ENCODE measurements at places on chromosomes 3 and 15.
A peak's percentile ranks its signal among the peaks of the same experiment; 100 is the strongest.

DNA sequence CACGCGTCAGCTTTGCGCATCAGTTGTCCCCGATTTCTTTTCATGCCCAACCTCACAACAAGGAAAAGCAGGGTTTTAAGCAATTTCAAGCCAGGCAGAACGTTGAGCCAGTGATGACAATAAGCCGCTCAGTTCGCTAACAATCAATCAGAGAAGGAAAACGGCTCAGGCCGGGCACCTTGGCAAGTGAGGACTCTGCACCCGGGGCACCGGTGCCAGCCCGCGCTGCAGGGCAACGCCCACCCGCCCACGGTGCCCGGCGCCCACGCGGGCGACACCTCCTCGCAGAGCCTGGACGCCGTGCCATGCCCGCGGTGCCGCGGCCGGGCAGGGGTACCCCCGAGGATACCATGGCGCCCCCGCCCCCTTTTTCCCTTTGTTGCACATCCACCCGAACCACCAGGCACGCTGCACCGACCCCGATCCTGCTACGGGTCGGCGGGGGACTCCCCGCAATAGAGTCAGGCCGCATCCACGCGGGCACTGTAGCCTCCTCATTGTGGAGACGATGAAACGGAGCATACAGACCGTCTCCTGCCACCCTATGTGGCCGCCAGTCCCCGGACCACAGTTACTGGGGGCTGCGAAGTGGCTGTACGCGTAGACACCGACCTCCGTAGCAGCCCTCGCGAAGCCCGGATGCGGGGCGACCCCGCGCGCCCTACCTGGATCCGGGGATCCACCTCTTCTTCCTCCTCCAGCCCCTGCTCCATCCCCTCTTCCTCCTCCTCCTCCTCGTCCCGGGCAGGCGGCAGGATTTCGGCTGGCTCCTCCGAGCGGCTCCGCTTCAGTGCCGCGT lies 581 bp downstream of the SH3BP5 start:
- DNase-seq, result peak; percentile 45

DNA sequence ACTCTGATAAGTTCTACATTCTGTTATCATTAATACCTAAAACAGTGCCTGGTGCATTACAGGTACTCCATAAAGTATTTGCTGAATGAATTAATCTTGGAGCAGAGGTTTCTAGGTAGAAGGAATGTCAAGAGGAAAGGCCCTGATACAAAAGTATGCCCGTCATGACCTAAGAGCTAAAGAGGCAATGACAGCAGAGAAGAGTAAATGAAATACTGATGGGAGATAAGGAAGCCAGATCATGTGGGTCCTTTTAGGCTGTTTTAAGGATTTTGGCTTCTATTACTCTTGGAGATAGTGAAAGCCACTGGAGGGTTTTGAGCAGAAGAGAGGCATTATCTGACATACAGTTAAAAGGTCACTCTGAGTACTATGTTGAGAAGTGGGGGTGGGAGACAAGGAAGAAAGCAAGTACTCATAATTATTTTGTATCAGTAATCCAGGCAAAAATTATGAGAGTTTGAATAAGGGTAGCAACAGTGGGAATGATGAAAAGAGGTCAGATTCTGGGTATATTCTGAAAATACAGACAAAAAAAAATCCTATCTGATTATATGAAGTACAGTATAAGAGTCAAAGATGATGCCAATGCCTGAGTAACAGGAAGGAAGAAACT lies 48.3 kb downstream of the DENND4A start:
- no peak for DNase-seq

GRCh38 chr3:132570016-132570415 lies 27.1 kb upstream of the ACKR4 start:
- DNase-seq, result no peak

DNA sequence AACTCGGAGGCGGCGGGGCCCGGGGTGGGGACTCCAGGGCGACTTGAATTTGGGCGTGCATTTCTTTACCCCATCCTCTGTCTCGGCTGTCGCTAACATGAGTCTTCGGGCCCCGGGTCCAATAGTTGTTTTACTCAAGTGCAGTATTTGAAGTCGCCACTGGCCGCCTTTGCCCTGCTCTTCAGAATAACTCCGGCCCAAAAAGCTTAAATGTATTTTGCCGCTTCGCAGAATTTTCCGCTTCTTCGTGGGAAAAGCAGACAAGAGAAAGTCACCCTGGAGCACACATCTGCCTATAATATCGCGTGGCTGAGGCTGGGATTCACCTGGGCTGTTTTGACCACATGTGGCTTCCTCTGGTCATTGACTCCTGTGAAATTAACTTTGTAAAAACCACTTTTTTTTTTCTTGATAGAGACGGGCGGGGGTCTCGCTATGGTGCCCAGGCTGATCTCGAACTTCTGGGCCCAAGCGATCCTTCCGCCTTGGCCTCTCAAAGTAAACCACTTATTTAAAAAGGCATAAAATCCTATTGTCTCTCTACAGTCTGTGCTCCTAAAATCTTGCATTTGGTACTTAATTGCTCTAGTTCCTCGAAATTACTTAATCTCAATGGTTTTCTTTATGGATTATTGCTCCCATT lies 676 bp downstream of the CNOT10 start:
- no peak for DNase-seq

DNA sequence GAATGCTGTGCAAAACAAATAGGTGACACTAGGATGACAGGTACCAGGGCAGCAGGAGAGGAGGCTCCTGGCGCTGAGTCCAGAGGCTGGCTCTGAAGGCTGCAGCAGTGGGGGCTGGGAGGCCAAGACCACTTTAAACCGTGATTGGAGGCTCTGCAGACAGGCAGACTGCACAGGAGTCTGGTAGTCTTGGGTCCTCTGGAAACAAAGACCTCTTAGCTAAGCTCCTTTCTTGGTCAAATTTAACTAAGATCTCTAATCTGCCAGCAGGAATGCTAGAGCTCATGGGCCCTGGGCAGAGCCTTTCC lies 4.4 kb upstream of the MUSTN1 start:
- no peak for DNase-seq

- no peak for DNase-seq
Measured at GRCh38 chr3:155325263-155325835, 31.9 kb upstream of the STRIT1 start.

GRCh38 chr3:177569875-177570657 lies 372.8 kb upstream of the TBL1XR1 start:
- DNase-seq, result no peak
